ENCODE measurements at places on chromosomes 11 and 22.

DNA sequence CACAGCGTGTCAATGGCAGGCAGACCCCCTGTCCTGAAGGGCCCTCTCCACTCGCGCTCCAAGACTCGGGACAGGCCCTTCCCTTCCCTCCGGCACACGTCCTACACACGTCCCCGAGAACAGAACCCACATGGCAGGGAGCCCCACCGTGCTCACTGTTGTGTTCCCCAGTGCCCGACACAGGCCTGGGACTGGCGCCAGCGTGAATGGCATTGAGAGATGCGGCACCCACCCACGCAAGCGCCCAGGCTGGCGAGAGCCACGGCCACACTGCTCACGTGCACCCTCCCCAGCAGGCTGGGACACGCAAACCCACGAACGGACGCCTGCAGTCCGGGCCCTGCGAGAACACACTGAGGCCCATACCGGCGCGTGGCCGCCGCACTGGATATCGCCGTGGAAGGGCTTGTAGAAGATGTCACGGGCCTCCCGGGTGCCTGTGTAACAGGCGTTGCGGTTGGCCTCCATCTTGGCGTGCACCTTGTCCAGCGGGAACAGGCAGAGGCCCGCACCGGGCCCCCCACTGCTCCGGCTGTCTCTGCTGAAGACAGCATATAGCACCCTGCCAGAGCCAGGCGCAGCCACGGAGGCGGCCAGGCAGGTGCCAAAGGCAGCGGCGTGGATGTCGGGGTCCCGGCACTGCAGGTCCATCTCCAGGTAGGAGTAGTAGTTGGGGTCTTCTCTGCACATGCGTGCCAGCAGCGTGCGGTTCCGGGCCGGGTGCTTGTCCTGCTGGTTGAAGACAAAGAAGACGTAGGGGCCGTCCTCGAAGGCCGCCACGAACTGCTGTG lies 18.1 kb downstream of the PLXNB2 start:
- DNase-seq: no peak

DNA sequence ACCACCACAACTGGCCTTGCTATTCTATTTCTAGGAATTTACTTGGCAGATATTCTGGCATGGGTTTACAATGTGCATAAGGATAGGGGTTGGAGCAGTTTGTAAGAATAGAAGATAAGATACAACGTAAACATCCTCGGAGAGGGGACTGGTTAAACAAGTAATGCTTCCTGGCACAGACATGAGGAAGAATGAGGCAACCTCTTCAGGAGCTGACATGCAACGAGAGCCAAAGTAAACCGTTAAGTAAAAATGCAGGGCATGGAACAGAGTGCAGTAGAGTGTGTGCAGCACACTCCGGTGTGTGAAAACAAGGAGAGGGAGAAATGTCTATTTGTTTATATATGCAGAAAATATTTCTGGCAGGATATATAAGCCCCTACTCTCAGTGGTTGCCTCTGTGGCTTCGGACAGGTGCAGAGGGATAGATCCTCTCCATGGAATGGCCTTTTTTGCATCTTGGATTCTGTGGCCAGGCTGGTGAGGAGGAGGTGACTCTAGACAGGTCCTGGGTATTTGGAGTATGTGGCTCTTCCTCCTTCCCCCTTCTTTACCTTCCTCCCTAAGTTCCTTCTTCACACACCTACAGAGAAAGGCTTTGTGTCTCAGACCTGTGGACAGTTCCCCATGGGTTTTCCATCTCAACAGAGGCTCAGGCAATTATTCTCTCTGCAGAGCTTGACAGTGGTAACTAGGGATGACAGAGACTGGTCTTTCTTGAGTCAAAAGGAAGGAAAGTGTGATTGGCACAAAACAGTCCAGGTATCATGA lies 2.5 kb downstream of the RAB36 start:
- no peak for DNase-seq

GRCh38 chr11:8415195-8415594 lies 151.5 kb upstream of the LMO1 start:
- no peak for DNase-seq

- no peak for DNase-seq
These were observed 59.7 kb upstream of the RASSF10 start for GRCh38 chr11:12949453-12949852.

GRCh38 chr11:119209186-119209585 lies 3.0 kb downstream of the CBL start:
- DNase-seq: no peak

DNA sequence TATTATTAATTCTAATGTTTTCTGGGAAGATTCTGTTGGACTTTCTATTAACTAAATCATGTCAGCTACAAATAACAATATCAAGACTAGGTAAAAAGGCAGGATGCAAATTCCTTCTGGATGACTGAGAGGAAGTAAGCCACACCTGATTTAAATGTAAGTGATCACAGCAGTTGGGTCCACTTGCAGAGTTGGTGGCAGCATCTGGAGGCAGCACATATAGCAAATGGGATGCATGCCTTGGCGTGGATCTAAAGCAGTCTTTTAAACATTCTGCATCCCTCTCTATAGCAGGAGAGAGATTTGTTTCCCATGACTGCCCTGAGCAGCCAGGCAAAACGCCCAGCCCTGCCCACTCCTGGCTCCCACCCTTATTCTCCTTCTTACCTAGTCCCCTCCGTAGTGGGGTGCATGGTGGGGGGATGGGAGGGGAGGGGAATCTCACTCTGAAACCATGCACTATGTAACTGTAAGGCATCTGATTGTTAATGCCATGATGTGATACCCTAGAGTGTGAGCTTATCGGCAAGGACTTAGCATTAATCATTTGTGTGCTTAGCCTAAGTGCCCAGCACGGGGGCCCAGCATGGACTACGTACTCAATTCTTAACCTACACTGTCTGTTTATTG lies 130.3 kb downstream of the EFCAB6 start:
- DNase-seq: no peak

DNA sequence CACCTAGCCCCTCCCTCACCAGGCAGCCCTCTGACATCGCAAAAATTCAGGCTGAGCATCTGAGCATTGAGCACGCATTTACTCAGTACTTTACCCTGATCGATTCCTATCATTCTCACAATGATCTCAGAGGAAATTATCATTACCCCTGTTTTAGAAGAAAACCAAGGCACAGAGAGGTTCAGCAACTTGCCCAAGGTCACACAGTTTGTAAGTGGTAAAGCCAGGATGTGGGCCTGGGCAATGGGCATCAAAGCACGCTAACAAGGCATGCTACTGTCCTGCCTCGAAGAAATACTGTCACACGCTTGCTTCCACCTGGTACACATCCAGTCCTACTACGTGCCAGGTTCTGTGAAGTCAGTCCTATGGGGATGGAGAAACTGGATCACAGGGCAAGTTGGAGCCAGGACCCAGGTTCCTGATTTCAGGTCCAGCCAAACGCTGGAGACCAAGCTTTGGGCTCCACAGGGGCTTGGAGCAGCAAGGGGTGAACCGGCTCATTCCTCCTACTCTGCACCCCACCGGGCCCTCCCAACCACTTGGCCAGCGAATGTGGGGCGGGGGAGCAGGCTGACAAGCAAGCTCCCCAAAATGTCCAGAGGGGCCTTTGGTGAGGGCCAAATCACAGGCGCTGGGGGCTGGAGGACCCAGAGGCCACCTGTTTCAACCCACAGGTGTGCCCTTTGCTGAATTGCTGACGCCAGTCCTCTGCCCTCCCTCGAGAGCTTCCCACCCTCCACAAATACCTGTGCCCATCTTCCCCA lies 18.2 kb downstream of the KCNJ4 start:
- no peak for DNase-seq

GRCh38 chr11:79129702-79130101 lies 311.1 kb downstream of the TENM4 start:
- DNase-seq: no peak

GRCh38 chr11:94910779-94911178 lies 62.6 kb downstream of the CWC15 start:
- DNase-seq: no peak

- DNase-seq: no peak
These were observed 18.7 kb downstream of the MMP10 start for GRCh38 chr11:102761646-102762238.

DNA sequence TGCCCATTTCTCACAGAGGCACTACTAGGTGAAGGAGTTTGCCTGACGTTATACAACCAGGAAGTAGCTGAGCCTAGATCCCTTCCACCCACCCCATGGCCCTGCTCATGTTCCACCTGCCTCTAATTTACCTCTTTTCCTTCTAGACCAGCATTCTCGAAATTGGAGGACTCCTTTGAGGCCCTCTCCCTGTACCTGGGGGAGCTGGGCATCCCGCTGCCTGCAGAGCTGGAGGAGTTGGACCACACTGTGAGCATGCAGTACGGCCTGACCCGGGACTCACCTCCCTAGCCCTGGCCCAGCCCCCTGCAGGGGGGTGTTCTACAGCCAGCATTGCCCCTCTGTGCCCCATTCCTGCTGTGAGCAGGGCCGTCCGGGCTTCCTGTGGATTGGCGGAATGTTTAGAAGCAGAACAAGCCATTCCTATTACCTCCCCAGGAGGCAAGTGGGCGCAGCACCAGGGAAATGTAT lies 14.1 kb downstream of the PIK3IP1 start:
- no peak for DNase-seq
